MV-4-11 (cell line): ENCODE measurements at places on chromosomes 7 and 10.

- no peak for DNase-seq
These were observed 17.7 kb upstream of the PPP1R3A start for GRCh38 chr7:113936535-113936934.

DNA sequence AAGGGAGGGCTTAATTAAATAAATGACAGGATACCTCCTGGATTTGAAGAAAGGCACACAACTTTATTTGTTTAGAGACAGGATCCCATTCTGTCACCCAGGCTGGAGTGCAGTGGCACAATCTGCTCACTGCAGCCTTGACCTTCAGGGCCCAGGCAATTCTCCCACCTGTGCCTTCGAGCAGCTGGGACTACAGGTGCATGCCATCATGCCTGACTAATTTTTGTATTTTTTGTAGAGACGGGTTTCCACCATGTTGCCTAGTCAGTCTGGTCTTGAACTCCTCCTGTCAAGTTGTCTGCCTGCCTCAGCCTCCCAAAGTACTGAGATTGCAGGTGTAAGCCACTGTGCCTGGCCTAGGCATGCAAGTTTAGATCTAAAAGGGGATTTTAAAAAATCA, 272.7 kb upstream of the MBL2 start:
- DNase-seq = no peak

DNA sequence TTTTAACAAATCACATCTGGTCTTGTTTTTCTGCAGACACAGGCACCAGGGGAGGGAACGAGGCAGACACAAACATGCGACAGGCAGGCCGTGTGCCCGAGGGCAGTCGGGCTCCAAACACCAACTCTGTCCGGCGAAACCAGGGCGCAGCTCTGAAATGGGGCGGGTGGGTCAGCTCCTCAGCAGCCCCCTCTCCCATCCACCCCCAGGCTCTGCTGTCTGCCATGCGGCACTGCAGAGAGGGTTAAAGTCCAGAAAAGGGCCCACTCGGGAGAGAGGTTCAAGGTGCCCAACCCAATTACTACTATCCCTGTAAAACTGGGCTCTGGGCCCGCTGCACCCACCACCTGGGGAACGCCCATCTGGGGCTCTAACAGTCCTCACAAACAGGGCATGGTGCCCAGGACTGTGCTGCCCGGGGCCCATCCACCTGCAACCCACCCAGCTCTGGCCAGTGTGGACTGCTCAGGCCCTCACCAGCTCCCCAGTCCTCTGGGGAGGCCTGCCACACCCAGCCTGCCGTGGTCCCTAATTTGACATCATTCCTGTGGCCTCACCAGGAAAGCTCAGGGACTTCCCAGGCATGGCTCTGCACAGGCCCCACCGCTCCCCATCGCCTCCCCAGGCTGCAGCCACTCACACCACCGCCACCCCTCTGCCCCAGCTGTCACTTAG, 18.7 kb downstream of the YKT6 start:
- no peak for DNase-seq

DNA sequence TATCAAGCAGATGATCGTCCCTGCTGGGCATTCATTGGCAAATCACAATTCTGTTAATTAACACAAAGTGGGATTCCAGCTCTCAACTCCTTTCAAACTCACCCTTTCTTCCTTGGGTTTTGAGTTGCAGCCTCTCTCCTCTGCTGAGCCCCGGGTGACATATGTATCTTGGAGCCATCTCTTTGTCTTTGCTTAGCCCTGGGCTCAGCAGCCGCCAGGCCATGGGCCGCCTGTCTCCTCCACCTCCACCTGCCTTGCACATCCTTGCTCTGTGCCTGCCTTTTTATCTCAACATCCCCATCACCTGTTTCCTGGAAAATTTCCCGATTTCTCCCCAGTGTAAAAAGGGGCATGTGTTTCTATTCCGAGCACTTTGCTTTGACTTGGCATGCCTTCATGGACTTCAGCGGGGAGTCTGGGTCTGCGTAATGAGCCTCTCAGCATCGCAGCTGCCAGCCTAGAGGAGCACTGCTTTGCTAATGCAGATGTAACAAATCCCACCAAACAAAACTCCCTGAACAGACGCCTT, 141.3 kb upstream of the AGK start:
- DNase-seq = no peak

DNA sequence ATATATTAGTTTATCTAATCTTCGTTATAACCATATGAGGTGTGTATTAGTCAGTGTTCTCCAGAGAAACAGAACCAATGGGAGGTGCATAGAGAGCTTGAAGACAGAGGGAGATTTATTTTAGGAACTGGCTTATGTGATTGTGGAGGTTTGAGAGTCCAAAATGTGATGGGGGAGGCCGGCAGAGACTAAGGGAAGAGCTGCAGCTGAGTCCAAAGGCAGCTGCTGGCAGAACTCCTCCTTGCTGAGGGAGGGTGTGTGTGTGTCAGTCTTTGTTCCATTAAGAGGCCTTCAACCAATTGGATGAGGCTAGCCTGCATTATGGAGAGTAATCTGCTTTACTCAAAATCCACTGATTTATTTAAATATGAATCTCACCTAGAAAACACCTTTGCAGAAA, 165.1 kb downstream of the SH3PXD2A start:
- DNase-seq = no peak

- no peak for DNase-seq
These were observed 31.7 kb downstream of the TRIM24 start for GRCh38 chr7:138491612-138492386.

DNA sequence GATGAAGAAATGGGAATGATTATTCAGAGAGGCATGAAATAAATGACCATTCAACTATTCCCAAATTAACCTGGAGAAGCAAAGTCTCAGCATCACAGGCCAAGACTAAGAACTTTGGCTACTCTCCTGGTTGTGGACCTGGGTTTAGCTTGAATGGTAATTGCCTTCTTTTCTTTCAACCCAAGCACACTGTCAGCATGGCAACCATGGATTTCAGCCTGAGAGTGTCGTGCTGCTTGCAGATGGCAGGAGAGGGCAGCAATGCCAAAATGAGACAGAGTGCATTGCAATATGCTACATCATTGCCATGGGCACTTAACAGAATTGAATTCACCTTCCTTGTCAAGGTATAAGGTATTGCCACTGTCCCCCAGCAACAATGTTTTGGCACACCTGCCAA, 767.2 kb downstream of the REEP3 start:
- no peak for DNase-seq

GRCh38 chr10:88962336-88962735, 9.8 kb upstream of the ACTA2 start:
- DNase-seq = peak; percentile 24

DNA sequence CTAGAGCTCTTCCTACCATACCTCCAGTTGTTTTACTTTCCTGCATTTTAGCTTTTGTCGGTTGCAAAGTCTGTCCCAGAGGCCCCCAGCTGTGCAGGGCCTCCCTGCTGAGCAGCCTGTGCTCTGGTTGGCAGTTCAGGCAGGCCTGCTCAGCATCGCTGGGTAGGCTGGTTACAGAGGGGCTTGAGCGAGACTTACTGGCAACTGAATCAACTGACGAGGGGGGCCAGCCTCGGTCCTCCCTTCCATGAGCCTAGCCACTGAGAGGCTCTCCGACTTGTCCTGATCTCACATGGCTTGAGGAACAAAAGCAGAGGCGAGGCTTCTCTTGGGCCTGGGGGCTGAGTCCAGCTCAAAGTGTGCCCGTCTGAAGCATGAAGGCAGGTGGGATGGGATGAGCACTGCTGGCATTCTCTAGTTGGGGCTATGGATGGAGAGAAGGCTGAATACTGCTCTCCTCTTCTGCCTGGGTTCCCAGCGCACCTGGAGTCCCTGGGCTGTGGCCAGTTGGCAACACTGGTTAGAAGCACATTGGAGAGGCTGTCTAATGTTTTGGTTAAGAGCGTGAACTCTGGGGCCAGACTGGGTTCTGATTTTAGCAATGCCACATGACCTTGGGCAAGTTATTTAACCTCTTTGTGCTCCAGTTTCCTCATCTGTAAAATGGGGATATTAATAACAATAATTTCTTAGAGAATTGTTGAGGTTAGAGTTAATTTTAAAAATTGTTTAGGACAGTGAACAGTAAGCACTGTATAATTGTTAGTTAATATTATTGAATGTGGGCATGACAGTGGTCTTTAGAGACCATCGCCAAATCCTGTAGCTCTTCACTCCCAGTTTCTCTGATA, 6.9 kb upstream of the SFRP5 start:
- no peak for DNase-seq

- no peak for DNase-seq
These were observed 17.1 kb downstream of the CNNM1 start for GRCh38 chr10:99346247-99346646.

DNA sequence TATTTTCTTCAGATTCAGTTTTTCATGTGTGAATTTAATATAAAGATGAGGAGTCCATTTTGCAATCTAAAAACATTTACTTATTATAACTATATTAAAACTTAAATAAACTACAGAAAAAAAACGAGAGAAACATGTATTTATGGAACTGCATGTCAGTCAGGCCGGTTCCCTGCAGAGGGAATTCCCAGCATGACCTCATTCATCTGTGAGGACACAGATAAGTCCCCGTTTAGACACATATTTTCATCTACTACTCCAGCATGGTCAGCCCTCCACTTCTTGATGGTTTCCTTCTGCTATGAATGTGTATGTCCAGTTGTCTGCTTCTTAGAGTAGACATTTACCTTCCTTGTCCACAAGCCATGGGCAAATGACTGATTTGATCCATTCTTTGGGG, 339.1 kb downstream of the SEMA3D start:
- no peak for DNase-seq

- DNase-seq = no peak
These were observed at the start of gene PRR15 for GRCh38 chr7:29563590-29564495. TSS of gene PRR15 (plus strand) at chr7:29563835. CDS start at chr7:29566330, 2,495 bp downstream.

GRCh38 chr10:76626386-76626785, 1011.2 kb downstream of the KCNMA1 start:
- no peak for DNase-seq

- DNase-seq = peak; percentile 79
These were observed 75.8 kb downstream of the C1GALT1 start for GRCh38 chr7:7257899-7258692.

DNA sequence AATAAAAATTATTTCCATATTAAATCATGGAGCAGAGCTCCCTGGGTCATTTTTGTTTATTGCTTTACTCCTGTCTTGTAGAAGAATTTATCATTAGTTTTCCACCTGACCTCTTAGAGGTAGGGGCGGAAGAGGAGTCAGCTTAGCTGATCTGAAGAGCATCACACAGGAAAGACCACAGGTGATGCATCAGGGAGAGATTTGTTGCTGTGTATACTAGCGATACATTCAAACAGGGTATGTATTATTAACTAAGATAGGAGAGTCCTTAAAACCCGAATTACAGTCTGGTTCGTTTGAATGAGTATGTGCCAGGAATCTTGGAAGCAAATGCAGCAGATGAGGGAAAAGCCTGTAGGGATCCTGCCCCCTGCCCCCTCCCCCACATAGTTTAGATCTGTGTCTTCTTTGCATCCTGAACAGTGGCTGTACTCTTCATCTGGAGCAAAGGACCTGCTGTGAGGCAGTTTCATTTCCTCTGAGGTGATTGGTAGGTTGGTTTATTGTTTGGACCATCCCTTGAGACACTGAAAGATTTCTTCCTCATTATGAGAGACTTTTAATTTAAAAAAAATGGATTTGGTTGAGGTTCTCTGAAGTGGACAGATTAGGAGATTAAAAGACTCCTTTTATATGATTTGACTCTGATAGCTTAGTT, 177.0 kb downstream of the SND1 start:
- peak; percentile 15 for DNase-seq

DNA sequence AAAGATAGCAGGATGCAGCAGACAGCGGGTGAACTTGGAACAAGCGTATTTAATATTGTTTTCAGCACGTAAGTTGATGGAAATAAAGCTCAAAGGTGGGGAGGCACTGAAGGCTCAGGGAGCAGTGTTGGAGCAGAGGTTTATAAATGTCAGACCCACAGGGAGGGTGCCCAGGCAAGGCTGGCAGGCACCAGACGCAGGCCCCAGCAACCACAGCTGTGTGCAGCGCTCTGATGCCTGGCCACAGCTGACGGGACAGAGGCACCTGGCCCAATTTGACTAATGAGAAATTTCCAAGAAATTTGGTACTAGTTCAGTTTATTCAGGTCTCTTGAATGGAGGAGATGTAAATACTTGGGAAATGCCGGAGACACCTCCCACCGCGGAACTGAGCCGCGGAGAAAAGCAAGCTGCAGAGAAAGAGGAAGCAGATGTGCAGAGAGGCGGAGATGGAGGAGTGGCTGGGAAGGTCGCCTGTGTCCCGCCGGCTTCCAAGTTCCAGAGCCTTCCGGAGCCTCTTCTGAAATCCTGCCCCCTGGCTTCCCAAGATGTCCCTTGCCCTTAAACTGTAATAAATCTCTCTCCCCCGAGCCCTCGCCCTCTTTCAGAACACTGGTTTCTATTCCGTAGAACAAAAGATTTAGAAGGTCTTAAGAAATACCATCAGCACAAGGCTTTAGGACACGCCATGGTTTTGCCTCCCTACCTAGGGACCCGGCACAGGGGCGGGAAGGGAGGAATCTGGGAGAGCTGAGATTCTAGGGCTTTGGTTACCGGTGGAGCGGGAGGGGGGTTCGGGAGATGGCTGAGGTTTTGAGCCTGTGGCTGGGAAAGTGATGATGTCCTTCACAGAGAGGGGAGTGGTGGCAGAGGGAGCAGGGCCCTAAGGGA, 38.4 kb upstream of the PLXNA4 start:
- peak; percentile 50 for DNase-seq

DNA sequence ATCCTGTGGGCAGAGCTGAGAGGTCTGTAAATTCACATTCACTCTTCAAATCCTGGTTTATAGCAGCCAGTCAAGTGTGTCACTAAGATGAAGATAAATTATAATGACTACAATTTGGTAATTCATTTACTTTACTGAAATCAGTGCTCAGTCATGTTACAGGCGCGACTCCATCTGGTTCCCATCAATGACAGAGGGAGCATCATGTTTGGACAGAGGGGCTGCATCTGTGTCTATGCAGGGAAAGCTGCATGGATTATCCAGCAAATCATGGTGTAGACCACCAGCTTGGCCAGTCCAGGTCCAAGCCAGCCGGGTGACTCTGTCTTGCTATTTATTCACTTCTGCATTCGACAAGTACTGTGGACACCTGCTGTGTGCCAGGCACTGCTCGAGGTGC, 214.1 kb upstream of the ZNF32 start:
- DNase-seq = no peak

DNA sequence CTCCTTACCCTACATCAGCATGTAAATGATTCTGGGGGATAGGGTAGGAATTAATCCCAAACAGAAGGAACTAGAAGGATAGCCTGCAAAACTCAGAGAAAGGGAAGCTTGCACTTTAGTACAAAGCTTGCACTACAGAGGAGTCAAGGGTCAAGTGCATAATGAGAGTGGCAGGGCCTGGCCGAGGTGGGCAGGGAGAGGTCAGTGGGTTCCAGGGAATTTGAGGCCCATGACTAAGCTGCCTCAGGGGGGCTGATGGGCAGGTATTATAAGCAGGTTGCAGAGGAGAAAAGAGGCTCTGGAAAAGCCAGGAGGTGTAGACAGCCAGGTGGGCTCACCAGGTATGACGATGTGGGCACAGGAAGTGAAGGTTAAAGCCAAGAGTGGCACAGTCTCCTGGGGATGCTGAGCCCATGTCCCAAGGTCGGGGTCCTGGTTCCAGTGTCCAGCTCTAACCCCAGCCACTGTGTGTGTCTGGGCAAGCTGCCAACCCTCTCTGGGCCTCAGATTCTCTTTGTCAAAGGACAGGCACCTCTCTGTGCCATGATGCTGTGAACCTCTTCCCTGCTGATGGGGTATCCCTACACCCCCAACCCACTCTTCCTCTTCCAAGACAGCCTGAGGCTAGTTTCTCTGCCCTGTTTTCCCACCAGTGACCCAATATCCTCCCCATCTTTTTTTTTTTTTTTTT, 32.0 kb upstream of the ELN start:
- DNase-seq = no peak

GRCh38 chr10:20993830-20994527, 96.9 kb upstream of the NEBL start:
- no peak for DNase-seq
